ENCODE measurements at places on chromosomes 7 and 10.

GRCh38 chr10:1044964-1045363, 4.0 kb downstream of the IDI1 start:
- DNase-seq: no peak

DNA sequence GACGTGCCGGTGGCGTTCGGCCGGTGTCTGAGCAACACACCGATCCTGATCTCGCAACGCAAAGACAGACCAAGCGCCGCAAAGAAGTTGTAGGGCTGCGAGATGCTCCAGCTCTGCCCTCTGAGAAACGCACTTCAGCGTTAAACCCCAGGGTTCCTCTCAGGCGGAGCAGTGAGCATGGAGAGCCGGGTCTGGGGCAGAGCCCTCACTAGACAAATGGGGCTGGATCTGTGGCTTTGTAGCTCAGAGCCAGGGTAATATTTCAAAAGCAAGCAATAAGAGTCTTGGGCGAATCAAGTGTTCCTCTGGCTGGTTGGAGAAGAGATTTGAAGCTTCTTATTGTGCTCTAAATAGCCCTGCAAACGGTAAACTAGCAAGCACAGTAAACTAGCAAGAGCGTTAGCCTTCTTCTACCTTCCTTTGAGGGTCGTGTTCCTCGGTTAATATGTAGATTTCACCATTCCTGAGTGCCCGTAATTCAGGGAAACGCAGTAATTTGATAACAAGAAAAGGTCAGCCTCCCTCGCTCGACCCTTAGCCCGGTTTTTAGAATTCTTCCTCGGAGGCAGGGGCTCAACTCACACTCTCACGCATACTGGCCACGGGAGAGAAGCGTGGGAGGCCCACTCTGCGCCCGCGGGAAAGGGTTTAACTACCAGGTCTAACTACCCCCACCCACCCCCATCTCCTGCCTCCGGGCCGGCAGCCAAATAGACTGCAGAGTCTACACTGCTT, 6.7 kb downstream of the SKAP2 start:
- no peak for DNase-seq

DNA sequence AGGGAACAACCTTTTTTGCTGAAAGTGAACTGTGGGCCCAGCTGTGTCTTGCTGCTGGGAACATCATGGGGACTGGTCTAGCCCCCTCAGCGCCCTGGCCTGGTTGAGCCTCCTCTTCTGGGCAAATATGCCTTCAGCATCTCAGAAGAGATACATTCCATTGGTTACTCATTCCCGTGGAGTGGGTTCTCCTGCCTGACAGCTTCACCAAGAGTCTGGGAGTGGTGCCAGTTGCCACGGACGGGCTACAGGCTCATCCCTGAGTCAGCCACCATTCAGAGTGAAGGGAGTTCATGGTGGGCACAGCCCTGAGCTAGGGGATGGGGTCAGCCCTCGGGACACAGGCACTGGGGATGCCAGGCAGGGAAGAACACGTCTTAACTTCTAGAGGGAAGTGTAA, 81.9 kb downstream of the RAMP3 start:
- DNase-seq: no peak

DNA sequence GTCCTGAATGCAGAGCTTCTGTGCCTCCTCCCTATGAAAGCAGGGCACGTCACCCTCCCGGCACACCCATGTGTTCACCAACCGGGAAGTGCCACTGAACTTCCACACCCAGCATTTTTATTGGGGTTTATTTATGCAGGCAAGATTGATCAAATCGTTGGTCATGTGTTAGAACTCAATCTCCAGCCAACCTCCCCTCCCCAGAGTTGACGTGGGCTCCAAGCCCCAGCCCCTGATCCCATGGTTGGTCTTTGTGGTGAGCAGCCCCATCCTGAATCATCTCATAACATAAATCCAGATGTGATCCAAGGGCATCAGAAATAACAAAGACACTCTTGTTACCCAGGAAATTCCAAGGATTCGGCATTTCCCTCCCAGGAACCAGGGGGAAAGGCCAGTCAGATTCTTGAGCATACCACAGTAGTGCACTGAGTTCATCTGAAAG, 151.2 kb downstream of the TPST1 start:
- no peak for DNase-seq

- no peak for DNase-seq
These were observed 239.0 kb downstream of the DNAJB9 start for GRCh38 chr7:108808549-108809266.

DNA sequence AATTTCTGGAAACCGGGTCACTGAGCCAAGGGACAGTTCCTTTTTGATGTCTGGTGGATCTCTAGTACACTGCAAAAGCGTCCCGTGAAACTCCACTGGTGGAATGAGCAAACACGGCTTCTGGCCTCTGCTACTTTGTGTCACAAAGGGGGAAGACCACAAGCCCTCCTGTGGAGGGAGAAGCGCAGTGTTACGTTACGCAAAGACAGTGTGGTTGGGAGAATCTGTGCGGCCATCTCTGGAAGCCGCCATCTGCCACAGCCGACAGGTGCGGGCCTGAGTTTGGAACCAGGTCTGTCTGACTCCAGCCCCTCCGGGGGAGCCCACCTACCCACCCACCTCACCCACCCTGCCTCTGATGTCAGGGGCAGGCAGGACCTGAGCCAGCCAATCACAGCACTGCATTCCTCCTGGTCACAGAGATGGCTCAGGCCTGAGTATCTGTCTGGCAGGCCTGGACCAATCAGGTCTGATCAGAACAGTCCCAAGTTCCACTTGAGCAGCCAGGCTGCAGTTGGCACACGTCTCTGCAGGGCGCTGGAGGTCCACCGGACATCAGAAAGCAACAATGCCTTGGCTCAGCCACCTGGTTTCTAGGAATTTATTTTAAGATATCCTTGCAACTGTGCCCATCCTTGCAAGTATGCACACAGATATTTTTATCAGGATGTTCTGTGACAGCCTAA, 3.0 kb upstream of the CYP2W1 start:
- DNase-seq: no peak

DNA sequence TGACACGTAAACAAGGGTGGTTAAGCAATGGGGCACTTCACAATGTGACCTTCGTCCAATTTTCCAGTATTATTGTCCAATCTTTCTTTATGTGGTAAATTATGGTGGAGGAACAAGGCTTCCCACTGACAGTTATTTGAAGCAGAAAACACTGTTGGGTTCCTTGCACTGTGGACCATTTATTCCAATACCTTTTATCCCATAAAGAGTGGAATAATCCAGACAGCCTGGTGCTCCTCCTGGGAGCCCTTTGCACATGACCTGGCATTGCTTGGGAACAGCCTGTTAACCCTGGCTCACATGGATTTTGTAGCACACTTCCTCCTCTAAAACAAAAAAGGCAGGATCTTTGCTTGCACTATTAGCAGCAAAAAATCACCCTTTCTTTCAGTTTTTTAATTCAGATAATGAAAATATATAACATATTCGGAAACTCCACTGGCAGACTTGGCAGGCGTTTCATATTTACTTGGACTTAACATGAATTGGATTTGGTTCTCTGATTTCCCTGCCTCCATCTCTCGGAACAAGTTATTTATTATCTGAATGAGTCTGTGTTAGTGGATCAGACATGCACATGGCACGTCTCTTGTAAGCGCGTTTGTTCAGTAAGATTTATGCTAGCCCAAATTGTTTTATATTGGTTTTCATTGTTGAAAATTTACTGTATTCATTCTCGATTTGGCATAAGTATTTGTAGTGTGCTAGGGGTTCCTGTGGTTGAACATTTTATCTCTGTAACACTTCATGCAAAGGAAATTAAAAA, 59.3 kb downstream of the BMPER start:
- DNase-seq: no peak

Data from NCI-H526 treated with DMSO at 0.1 percent for 48 hours (cell line).